ENCODE measurements at places on chromosomes 7 and 10.

DNA sequence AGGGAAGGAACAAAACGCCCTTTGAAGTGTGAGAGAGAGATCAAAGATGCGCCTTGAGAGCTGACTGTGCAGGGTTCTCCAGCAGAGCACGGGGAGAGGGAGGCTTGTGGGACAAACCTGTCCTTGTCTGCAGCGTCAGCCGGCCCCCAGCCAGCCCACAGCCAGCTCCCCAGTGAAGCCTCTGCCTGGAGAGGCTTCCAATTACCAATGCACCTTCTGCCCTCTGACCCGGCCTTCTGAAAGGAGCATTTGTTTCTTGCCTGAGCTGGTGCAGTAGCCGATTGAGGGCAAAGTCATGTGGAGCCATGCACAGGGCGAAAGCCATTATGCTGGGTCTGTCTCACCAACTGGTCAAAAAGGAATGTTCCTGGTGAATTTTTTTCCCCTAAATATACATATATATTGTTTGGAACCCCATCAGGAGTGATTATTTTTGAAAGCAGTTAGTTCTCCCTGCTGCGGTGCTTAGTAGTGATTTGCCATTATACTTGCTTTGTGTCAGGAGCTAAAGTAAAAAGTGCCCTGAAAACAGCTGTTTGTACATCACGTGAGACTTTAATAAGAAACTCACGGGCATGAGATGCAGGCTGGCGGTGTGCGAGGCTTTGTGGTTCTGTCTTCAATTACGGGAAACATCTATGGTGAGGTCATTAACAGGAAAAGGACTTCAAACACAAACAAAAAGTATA is 268.6 kb downstream of the KLF6 start:
- H3K4me3 ChIP-seq: no peak overlapping the region
- no peaks in the 10 kb centered on the region for H3K4me1 ChIP-seq
- no peaks in the 10 kb centered on the region for H3K27me3 ChIP-seq
- no peak overlapping the region for H3K27ac ChIP-seq
- no peaks in the 10 kb centered on the region for H3K36me3 ChIP-seq

DNA sequence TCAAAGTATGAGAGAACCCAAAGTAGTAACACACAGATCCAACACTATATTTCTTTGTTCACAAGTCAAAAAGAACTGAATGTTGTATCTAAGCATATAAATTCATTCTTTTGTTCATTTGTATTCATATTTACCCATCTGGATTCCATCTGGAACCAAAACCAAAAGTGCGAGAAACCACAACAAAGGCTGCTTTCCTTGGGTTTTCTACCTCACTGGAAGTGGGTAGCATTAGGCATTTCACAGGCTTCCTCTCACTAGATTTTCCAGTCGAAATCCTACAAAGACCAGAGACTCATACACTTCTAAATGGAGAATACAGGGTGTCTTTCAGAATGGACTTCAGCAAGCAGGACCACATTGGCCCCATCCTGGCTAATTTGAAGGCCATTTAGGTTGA is 109.8 kb upstream of the WNT16 start:
- H3K4me3 ChIP-seq: no peak overlapping the region
- no peak for DNase-seq
- H3K36me3 ChIP-seq: no peaks in the 10 kb centered on the region

- H3K36me3 ChIP-seq: no peaks in the 10 kb centered on the region
- H3K4me3 ChIP-seq: peak overlapping the region; percentile 20
- no peaks in the 10 kb centered on the region for H3K27me3 ChIP-seq
- H3K27ac ChIP-seq: no peak overlapping the region
Measured at GRCh38 chr10:115898242-115898641, 374.8 kb downstream of the GFRA1 start.

DNA sequence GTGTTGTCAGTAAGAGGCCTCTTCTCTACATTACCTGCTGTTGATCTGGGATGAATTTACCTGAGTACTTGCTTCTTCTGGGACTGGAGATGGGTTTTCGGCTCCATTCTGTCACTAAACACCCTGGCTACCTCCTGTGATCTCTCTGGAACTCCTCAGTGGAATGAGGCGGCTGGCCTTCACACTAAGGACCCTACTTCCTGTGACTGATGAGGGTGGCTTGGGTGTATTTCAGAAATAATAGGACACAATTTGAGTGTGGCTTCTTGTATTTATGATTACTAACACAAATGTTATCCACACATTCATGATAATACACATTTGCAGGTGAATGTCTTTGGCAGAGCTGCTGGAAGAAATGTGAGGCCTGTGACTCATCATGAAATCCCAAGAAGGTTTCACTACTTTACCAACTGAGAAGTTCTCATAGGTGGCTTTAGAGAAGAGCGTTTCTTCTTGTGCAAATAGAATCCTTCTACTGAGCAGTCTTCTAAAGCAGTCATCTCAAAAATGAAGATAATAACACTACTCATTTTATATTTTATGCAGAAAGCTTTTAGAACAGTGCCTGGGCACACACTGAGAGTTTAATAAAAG is 21.3 kb upstream of the EVX1 start:
- no peak overlapping the region for H3K4me3 ChIP-seq
- no peak for DNase-seq
- H3K27ac ChIP-seq: no peak overlapping the region
- H3K36me3 ChIP-seq: no peaks in the 10 kb centered on the region

GRCh38 chr10:119337223-119337622 is 129.9 kb downstream of the GRK5 start:
- no peaks in the 10 kb centered on the region for H3K27me3 ChIP-seq
- H3K36me3 ChIP-seq: peaks cover 3% of the 10 kb centered on the region
- H3K4me1 ChIP-seq: peaks cover 34% of the 10 kb centered on the region
- peak; percentile 29 for DNase-seq

- peak overlapping the region; percentile 41 for H3K4me3 ChIP-seq
- H3K27me3 ChIP-seq: no peaks in the 10 kb centered on the region
- peaks cover 23% of the 10 kb centered on the region for H3K4me1 ChIP-seq
Measured at GRCh38 chr10:3887885-3888476, 103.0 kb upstream of the KLF6 start.

- no peak within 1 kb of the TSS for H3K27ac ChIP-seq
- H3K36me3 ChIP-seq: no peaks in the 10 kb centered on the region
- H3K4me3 ChIP-seq: no peak within 1 kb of the TSS
- DNase-seq: peak; percentile 3
- peaks cover 6% of the 10 kb centered on the region for H3K27me3 ChIP-seq
Measured at GRCh38 chr10:96271016-96271815, at the start of gene BLNK. Gene BLNK (minus strand): TSS chr10:96271569. CDS start chr10:96271398, 171 bp downstream.

DNA sequence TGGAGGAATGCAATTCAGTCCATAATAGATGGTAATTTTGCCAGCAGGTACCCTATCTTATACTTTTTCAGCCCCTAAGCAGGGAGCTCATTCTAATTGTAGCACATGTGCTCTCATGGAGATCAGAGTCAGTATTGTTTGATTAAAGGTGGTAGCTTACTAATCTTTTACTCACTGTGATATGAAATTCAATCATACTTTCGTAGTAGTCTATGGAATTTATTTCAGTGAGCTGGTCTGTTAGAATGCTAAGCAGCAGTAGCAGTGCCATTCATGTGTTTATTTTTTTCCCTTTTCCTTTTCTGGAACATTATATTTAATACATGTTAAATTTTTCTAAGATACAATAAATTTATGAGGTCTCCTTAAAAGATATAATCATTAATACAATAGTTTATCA is 109.0 kb downstream of the ST7 start:
- DNase-seq: no peak
- H3K27me3 ChIP-seq: no peaks in the 10 kb centered on the region
- H3K4me3 ChIP-seq: no peak overlapping the region
- H3K27ac ChIP-seq: no peak overlapping the region
- H3K4me1 ChIP-seq: no peaks in the 10 kb centered on the region

DNA sequence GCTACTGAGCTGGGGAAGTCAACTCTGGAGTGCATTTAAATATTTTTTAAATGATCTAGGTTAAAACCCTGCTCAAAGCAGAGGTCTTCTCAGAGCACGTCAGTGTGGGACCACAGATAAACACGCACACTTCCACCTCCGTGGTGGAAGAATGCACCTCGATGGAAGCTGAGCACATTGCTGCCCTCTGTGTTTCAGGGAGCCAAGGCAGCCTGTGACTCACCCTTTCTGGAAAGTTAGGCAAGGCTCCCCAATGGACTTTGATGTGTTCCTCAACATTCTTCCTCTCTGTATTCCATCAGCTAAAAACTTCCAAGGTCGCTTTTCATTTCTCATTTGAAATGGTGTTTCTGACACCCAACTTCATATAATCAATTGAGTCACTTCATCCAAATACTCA is 170.8 kb upstream of the KMT2E start:
- H3K4me1 ChIP-seq: peaks cover under 1% of the 10 kb centered on the region
- no peaks in the 10 kb centered on the region for H3K36me3 ChIP-seq
- peaks cover 23% of the 10 kb centered on the region for H3K27me3 ChIP-seq
- no peak overlapping the region for H3K27ac ChIP-seq
- H3K4me3 ChIP-seq: no peak overlapping the region

DNA sequence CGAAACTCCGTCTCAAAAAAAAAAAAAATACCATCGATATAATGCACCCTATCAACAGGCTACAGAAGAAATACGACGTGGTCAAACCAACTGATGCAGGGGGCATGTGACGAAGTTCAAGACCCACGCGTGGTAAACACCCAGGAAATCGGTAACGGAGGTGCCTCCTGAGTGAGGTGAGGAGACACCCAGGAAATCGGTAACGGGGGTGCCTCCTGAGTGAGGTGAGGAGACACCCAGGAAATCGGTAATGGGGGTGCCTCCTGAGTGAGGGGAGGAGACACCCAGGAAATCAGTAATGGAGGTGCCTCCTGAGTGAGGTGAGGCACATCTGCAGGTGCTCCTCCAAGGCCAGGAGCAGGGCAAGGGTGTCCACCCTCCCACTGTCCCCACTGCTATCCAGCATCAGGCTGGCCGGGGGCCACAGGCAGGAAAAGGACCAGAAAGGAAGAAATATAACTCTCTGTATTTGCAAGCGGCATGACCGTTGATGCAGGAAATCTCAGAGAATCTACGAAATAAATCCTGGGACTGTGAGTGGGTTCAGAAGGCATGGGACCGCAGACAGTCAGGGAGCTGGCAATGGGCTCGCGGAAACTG is 10.7 kb upstream of the GPR146 start:
- peaks cover 16% of the 10 kb centered on the region for H3K4me1 ChIP-seq
- H3K36me3 ChIP-seq: no peaks in the 10 kb centered on the region
- no peak overlapping the region for H3K27ac ChIP-seq
- H3K4me3 ChIP-seq: no peak overlapping the region
- no peak for DNase-seq

DNA sequence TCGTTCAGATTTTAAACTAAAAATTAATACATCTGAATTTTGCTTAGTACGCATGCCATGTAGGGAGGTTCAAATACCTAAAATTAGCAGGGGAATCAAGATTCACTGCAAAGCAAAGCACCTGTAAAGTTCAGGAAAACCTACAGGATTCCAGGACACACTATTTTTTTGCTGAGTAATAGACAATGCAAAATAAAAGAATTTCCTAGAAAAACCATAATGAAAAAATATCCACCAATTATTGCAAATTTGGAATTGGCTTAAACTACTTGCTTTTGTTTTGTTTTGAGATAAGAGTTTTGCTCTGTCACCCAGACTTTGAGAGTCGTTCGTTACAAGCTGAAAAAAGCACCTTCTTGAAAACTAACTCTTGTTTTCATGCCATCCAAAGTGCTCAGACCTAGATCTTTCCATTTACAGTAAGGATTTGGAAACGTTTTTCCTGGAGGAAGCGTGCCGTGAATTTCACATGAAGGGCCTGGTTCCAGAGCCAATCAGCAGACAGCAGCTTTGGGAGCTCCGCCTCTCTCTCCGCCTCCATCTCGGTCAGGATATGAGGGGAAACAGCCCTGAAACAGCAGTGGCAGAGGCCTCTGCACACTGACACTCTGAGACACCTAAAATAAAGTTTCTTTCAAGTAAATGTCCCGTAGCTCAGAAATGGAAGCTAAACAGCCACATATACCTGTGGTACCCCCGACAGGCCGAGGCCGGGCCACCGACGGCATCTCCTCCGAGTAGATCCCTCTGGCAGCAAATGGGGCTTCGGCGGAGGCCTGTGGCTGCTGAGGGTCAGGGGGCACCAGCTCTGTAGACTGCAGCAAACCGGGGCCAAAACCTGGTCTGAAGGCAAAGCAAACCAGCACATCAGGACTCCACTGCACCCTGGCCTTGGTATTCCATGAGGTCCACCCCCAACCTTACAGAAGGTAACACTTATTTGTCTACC is 45.9 kb upstream of the ATP6V0A4 start:
- H3K27ac ChIP-seq: no peak overlapping the region
- no peak for DNase-seq
- no peaks in the 10 kb centered on the region for H3K27me3 ChIP-seq
- H3K36me3 ChIP-seq: peaks cover 4% of the 10 kb centered on the region

DNA sequence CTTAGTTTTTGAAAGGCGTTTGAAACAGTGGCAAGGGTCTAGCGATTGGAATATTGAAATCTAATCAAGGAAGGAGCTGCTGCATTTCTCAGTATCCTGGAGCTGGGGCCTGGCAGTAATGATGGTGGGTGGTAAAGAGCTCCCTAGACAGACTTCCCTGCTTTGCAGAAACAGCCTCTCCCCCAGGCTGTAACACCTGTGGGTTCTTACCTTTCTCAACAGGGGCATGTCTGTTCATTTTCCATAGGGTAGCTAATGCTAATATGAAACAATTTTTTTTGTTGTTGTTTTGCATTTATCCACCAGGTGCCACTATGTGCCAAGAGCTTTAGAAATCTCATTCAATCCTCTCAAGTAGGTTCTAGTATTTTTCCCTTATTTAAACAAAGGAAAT is 345.5 kb downstream of the REEP3 start:
- peaks cover 58% of the 10 kb centered on the region for H3K27me3 ChIP-seq
- no peaks in the 10 kb centered on the region for H3K36me3 ChIP-seq
- DNase-seq: peak; percentile 32
- H3K4me1 ChIP-seq: peaks cover 3% of the 10 kb centered on the region
- no peak overlapping the region for H3K4me3 ChIP-seq
- no peak overlapping the region for H3K27ac ChIP-seq

DNA sequence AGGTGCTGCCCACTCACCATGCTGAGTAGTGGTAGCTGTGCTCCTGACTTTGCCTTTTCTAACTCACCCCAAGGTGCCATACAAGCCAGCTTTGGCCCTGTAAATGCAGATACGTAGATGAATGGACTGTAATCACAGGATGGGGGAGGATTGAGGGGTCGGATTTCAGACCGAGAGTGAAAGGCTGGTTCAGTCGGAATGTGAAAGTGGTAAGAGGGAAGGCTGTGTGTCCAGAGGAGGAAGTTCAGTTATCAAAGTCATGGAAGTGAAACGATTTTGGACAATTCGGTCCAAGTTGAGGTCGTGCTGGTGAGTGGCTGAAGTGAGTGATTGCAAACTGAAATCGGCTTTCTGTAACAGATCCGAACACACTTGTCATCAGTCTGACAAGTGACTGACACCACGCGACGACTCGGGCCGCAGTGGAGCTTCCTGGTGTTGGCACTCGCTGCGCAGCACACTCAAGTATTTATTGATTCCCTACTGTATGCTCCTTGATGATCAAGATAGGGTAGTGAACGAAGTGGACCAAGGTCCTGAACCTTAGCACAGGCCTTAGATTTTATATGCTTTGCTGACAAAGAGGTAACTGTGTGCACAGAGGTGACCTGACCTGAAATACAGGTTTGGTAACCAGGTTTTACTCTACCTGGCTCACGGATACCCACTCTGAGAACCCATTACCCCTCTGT is 10.5 kb downstream of the ZNF282 start:
- peaks cover 3% of the 10 kb centered on the region for H3K4me1 ChIP-seq
- no peak for DNase-seq
- H3K4me3 ChIP-seq: no peak overlapping the region
- no peaks in the 10 kb centered on the region for H3K27me3 ChIP-seq
- peaks cover 73% of the 10 kb centered on the region for H3K36me3 ChIP-seq

GRCh38 chr7:27187475-27188385 is 2.7 kb upstream of the HOXA11 start:
- peak overlapping the region; percentile 64 for H3K4me3 ChIP-seq
- H3K4me1 ChIP-seq: peaks cover 18% of the 10 kb centered on the region
- peak overlapping the region; percentile 89 for H3K27ac ChIP-seq
- H3K27me3 ChIP-seq: peaks cover 41% of the 10 kb centered on the region
- DNase-seq: no peak

All from mesenchymal stem cell (in vitro differentiated cells and primary cell).